ENCODE measurements at places on chromosomes 1 and 21. TPM values are rescaled to one million over a fixed set of nuclear protein-coding genes. Genes with fewer than 3 reads are reported as not detected.

G0S2 gene
- 5.4 TPM for total RNA-seq

DNA sequence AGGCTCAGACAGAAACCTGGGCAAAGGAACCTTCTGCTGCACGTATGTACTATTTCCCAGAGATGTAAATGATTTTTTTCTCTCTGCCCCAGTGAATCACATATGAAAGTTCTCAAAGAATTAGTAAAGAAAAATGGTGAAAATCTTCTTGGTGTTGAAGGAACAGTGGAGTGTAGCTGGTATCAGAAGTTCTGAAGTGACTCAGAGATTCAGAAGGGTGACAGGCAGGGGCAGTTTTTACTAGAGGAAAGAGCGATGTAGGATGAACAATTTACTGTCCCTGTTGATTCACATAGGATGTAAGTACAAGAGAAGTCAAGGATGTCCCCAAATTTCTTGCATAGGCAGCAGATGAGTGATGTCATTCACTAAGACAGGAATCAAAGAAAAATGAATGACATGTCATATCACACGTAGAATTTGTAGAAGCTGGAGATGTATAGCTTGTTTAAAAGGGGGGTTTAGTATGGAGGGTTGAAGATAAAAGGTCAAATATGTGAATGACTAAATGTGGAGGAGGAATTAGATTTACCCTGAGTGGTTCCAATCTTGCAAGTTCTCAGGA lies 26.4 kb downstream of the WLS start:
- no peaks in the 10 kb centered on the region for H3K27me3 ChIP-seq
- no peaks in the 10 kb centered on the region for H3K36me3 ChIP-seq
- H3K4me3 ChIP-seq, result no peak overlapping the region
- peaks cover 9% of the 10 kb centered on the region for H3K4me1 ChIP-seq
- DNase-seq, result no peak
- H3K27ac ChIP-seq, result peak overlapping the region; percentile 85

- no peaks in the 10 kb centered on the region for H3K36me3 ChIP-seq
- H3K4me3 ChIP-seq, result no peak overlapping the region
- H3K4me1 ChIP-seq, result peaks cover 43% of the 10 kb centered on the region
- H3K27me3 ChIP-seq, result no peaks in the 10 kb centered on the region
- DNase-seq, result no peak
Measured at GRCh38 chr21:45428534-45428933, 23.6 kb downstream of the COL18A1 start.

GRCh38 chr1:181133441-181133951 lies 45.0 kb downstream of the IER5 start:
- H3K27me3 ChIP-seq, result no peaks in the 10 kb centered on the region
- peaks cover 40% of the 10 kb centered on the region for H3K4me1 ChIP-seq
- no peak for DNase-seq
- no peak overlapping the region for H3K4me3 ChIP-seq
- no peaks in the 10 kb centered on the region for H3K36me3 ChIP-seq

- H3K27me3 ChIP-seq, result peaks cover 6% of the 10 kb centered on the region
- no peaks in the 10 kb centered on the region for H3K4me1 ChIP-seq
- DNase-seq, result no peak
- no peak overlapping the region for H3K27ac ChIP-seq
- H3K36me3 ChIP-seq, result no peaks in the 10 kb centered on the region
Measured at GRCh38 chr1:111045033-111045722, 81.5 kb upstream of the LRIF1 start.

S100A5 gene
- total RNA-seq, result not detected

GBP5 gene
- 0.44 TPM for total RNA-seq

DNA sequence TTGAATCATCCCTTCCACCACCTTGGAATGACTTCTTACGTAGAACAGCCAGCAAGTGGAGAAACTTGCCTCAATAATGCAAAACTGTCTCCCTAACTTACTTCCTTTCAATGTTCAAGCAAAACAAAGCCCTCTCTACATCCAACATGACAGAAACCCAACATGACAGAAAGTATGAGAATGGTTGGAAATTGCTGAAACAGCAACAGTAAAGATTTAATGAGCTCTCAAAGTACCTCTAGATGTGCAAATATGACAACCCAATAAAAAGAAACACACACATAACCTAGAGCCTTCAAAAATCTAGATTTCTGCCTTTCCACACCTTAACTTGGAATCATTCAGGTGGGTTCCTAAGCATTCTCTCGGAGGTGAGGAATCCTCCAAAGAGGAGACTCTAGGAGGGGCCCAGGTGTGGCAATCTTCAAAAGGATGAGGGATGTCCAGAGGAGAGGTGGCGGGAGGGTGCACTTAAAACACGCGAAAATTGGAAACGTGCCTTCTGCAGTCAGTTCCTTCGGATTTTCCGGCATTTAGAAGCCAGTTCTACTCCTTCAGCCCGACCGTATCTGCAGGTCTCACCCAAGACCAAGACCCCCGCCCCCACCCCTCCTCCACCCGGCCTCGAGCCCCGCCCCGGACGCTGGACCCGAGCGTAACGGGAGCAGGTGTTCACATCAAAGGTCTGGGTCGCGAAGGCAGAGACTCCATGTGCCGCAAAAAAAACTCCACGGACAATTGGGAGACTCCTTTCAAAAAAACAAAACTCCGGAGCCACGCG lies 996 bp upstream of the MGST3 start:
- no peaks in the 10 kb centered on the region for H3K27me3 ChIP-seq
- H3K27ac ChIP-seq, result peak overlapping the region; percentile 95
- DNase-seq, result no peak
- H3K4me1 ChIP-seq, result peaks cover 12% of the 10 kb centered on the region
- peak overlapping the region; percentile 96 for H3K4me3 ChIP-seq

- H3K27ac ChIP-seq, result no peak overlapping the region
- no peaks in the 10 kb centered on the region for H3K36me3 ChIP-seq
- no peak for DNase-seq
- peaks cover 50% of the 10 kb centered on the region for H3K4me1 ChIP-seq
Measured at GRCh38 chr1:235019961-235020360, 108.7 kb downstream of the TOMM20 start.

GRCh38 chr1:6930732-6931300 lies 145.6 kb downstream of the CAMTA1 start:
- no peak overlapping the region for H3K27ac ChIP-seq
- H3K4me1 ChIP-seq, result peaks cover 19% of the 10 kb centered on the region
- DNase-seq, result no peak
- peaks cover 13% of the 10 kb centered on the region for H3K27me3 ChIP-seq

AGMAT gene
- total RNA-seq, result 4.3 TPM

DNA sequence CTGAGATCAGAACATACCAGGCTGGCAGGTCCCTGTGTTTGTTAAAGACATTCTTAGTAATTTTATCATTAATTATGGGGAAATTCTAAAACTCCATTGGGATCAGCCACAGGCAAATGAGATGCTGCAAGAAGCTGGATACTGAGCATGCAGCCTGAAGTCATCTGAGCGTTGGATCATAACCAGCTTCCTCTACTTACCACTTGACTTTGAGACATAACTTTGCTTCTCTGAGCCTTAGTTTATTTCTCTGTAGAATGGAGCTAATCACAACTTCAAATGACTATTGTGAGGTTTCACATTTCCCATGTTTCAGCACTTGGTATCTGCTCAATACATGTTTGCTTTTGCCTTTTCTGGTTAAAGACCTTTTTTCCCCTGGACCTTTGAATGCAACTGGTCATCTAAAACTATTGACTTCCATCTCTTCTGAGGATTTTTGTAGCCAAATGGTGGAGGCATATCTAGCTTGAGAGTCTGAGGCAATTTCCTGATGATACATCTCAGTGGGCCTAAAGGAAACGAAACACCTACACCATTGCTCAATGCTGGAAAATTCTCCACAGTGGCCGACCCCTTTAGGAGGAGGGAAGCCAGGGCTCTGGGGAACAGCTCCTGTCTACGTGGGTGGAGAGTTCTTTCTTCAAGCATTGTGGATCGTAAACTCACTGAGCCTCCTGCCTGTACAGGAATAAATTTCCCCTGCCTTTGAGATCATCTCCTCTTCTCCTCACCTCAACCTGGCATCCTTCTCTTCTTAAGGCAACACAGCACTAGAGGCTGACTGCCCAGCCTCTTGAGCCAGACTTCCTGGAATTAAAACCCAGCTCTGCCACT lies 109.1 kb upstream of the HOOK1 start:
- no peak overlapping the region for H3K4me3 ChIP-seq
- DNase-seq, result no peak

GRCh38 chr1:9181176-9181906 lies 52.4 kb upstream of the GPR157 start:
- H3K4me3 ChIP-seq, result no peak overlapping the region
- no peaks in the 10 kb centered on the region for H3K36me3 ChIP-seq
- no peak overlapping the region for H3K27ac ChIP-seq
- H3K4me1 ChIP-seq, result peaks cover 10% of the 10 kb centered on the region

SPOCD1 gene
- total RNA-seq, result 0.13 TPM

DNA sequence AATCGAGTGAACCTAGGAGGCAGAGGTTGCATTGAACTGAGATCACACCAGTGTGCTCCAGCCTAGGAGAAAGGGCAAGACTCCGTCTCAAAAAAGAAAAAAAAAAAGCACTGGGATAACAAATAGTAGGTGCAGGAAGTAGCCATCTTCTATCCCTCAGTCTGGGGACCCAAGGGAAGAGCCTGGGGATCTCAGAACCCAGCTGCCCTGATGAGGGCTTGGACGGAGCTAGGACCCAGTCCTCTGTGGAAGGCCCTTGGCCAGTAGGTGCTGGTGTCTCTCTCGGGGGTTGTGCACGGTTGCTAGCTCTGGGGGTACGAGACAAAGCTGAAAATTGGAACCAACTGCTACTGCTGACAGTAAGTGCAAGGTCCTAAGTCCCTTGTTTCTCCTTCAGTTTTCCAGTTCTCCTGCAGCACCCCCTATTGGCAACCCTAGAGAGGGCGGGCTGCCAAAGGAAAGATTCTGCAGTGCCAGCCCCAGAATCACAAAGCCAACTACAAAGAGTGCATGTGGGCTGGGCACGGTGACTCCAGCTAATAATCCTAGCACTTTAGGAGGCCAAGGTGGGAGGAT lies 57.6 kb upstream of the KIF1B start:
- peak; percentile 18 for DNase-seq
- H3K36me3 ChIP-seq, result peaks cover 16% of the 10 kb centered on the region
- H3K4me1 ChIP-seq, result peaks cover 7% of the 10 kb centered on the region
- H3K27ac ChIP-seq, result no peak overlapping the region

DNA sequence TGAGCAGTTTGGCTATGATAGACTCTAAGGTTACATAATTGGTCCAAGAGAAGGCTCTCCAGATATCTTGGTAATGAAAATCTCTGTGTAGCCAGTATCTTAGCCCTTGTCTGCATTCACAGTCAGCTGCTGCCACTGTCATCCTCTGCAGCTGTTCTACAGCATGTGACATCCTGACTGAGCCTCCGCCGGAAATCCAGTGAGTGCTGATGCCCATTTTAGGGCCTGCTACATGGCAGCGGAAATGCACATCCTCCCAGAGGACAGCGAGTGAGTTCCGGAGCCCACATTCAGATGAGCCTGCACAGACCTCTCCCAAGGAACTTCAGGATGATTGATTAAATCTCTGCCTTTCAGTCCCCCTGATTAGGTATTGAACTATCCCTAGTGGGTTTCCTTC lies 237.1 kb downstream of the HHIPL2 start:
- H3K27me3 ChIP-seq, result no peaks in the 10 kb centered on the region
- peaks cover 5% of the 10 kb centered on the region for H3K4me1 ChIP-seq
- H3K27ac ChIP-seq, result peak overlapping the region; percentile 84

DNA sequence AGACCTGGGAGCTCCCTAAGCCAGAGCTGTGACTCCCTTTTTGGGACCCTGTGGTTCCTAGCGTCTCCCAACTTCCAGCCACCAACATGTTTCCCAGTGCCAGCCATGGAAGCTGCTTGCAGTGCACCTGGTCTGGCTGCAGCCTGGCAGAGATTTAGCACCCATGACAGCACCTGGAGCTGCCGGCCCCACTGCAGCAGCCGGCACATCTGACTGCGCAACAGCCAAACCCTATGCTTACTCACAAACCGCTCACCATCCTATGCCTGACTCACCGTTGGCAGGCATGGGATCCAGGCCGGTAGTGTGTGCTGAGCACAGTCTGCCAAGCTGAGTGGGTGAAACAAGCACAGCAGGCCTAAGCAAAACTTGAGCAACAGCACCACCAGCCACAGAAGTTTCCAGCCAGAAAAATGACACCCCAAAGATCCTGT lies 435.9 kb upstream of the PRMT6 start:
- DNase-seq, result no peak
- H3K27me3 ChIP-seq, result no peaks in the 10 kb centered on the region
- no peak overlapping the region for H3K27ac ChIP-seq

DNA sequence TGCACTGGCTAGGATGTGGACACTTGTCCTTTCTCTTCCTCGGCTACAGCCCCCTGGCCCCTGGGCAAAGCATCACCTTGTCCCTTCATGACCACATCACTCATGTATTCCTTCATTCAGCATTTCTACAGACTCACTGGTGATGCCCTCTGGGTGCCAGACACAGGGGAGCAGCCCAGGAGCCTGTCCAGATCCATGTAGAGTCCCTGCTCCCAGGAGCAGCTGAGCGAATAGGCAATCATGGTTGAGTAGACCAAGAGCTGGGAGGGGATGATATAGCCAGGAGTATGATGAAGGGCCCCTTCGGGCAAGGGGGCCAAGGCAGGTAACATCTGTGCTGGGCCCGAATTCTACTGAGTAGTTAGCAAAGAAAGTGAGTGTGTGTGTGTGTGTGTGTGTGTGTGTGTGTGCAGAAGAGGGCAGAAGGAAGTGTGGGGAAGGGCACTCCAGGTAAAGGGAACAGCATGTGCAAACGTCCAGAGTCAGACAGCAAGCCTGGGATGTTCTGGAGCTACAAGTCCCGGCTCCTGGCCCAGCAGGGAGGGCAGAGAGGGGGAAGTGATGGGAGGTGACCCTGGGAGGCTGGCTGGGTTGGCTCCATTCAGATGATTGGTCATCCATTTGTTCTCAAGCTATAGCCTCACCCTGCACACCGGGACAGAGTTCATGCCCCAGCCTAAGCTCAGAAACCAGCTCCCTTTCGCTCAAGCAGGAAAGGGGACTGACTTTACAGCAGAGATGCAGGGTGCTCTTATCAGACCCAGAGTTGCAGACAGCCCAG lies 21.0 kb upstream of the PIK3CD start:
- H3K4me1 ChIP-seq, result peaks cover 2% of the 10 kb centered on the region
- H3K4me3 ChIP-seq, result no peak overlapping the region
- H3K27me3 ChIP-seq, result peaks cover 12% of the 10 kb centered on the region
- H3K27ac ChIP-seq, result no peak overlapping the region
- no peaks in the 10 kb centered on the region for H3K36me3 ChIP-seq
- DNase-seq, result no peak

GRCh38 chr1:6456800-6457466 lies 9.0 kb downstream of the TNFRSF25 start:
- H3K27ac ChIP-seq, result no peak overlapping the region
- no peak overlapping the region for H3K4me3 ChIP-seq
- no peak for DNase-seq
- peaks cover 2% of the 10 kb centered on the region for H3K36me3 ChIP-seq
